ENCODE measurements at places on chromosomes 5 and 9. TPM values are rescaled to one million over a fixed set of nuclear protein-coding genes. Genes with fewer than 3 reads are reported as not detected.

GRCh38 chr9:89036891-89037290 is 45.6 kb downstream of the S1PR3 start:
- no peak for DNase-seq

DNA sequence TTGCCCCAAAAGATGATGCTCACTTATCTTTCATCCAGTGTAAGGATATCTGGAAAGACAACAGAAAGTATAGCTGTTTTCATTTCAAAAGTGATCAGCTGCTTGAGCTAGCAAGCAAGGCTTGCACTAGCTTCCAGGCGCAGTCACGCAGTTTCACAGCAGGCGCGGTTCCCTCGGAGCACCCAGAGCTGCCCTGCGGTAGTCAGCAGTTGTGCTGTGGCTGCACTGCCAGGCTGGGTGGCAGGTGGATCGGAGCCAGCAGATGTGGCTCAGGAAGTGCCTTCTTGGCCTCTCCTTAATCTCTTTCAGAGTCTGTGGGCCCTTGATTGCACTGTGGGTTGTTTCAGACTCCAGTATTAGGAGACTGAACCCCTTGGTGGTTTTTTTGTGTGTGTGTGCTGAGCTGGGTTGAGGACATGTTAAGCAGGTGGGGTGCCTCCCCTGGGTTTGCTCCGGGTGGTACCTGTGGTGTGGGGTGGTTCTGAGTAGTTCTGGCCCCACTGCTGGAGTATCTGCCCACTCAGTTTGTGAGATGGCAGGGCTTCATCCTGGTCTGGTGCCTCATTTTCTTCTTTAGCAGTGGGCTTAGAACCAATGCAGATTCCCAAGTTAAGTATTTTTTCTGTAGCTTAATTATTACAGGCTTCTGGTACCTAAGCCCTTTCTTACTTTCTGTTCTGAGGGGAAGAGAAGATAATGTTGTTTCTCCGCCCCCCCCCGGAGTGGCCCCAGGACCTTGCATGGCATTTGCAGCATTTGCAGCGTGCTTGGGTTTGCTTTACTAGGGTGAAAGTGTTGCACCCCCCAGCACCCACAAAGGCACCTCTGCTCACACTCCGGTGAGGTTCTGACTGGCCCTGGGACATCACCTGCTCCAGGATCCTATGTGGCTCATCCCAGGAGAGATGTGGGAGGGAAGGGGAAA is 16.4 kb downstream of the TENT4A start:
- DNase-seq = no peak

DNA sequence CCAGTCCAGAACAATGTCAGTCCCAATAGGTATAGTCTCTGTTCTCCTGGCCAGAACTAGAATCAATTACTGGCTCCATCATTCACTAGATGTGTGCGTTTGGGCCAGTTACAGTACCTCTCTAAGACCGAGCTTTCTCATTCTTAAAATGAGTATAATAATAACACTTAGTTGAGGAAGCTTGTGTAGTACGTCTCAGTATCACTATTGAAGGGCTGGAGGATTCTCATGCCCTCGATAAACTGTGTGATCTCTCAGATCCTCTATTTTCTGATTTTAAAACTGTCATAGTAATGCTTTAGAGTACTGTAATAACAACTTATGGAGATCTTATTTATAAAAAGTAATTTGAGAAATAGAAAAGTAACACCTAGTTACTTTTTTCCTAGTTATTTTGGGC is 50.7 kb downstream of the CDKN2A start:
- no peak for DNase-seq

DNA sequence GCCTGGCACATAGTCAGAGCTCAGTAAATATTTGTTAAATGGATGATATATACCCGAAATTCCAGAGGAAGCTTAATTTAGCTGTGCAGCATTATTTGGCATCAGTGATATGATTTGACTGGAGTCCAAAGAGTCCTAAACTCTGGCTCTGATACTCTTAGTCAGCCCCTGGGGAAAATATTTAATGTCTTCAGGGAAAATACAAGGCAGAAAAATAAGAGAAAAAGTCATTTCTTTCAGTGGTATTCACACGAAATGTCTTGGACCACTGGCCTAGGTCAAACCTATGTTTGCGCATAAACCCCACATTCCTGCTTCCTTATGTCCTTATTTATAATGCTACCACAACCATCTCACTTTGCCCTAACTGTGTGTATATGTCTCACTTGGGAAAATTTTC is 23.8 kb downstream of the GLRA1 start:
- no peak for DNase-seq

DNA sequence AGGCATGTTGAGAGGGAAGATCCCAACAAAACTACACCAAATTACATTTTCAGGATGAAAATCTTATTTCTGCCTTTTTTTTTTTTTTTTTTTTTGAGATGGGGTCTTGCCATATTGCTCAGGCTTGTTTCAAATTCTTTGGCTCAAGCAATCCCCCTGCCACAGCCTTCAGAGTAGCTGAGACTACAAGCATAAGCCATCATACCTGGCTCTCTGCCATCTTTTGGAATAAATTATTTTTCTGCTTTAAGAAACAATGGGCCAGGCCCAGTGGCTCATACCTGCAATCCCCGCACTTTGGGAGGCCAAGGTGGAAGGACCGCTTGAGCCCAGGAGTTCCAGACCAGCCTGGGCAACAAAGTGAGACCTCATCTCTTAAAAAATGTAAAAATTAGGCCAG is 14.3 kb downstream of the AFF4 start:
- no peak for DNase-seq

- DNase-seq = no peak
Measured at GRCh38 chr5:61076626-61077025, 85.6 kb downstream of the SMIM15 start.

GRCh38 chr5:14685757-14686156 is 21.2 kb downstream of the OTULIN start:
- no peak for DNase-seq

DNA sequence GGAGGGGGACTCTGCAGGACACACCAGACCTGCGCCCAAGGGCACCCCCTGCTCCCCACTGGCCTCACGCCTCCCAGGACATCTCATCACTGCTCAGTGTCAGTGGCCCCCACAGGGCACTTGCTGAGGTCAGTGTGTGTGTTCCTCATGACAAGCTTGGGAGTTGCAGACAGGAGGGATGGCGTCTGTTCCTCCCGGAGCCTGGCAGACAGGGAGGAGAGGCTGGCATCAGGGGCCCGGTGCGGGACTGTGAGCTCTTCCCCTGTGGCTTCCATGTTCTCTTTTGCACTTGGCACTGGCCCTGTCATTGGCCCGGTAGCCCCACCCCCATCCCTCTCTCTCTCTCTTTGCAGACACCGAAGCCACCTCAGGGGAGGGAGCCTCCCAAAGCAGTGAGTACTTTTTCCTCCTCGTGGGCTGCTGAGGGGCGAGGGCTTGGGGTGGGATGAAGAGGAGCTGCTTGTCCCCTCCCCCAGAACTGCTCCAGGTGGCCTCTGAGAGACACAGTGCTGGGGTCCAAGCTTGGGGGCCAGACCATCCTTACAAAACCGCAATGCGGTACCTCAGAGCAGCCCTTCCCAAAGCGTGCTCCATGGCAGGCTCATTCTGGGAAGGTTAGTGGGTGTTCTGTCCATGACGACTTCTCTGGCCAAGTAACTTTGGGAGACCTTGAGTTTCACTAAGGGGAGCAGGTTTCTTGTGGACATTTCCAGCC is 75.7 kb downstream of the AMBP start:
- peak; percentile 18 for DNase-seq

GRCh38 chr9:4475301-4475700 is 15.0 kb upstream of the SLC1A1 start:
- no peak for DNase-seq

- DNase-seq = no peak
Measured at GRCh38 chr5:58775701-58776262, 192.9 kb downstream of the RAB3C start.

- DNase-seq = no peak
Measured at GRCh38 chr5:137778772-137779564, 24.8 kb upstream of the HNRNPA0 start.

DNA sequence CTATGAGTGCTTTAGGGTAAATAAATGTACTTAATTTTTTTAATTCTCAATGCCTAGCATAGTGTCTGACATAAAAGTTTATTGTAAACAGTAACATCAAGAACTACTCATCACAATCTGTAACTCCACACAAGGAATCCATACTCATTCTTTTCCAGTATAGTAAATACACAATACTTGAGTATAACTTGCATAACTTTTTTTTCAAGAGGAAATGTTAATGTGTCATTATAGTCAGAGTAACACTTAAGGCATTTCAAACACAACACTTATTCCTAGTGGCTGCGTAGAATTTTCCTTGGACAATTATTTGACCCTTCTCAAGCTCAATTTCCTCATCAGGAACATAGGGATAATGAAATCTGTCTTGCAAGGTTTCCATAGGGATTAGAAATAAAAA is 584.3 kb downstream of the CAAP1 start:
- DNase-seq = no peak

DNA sequence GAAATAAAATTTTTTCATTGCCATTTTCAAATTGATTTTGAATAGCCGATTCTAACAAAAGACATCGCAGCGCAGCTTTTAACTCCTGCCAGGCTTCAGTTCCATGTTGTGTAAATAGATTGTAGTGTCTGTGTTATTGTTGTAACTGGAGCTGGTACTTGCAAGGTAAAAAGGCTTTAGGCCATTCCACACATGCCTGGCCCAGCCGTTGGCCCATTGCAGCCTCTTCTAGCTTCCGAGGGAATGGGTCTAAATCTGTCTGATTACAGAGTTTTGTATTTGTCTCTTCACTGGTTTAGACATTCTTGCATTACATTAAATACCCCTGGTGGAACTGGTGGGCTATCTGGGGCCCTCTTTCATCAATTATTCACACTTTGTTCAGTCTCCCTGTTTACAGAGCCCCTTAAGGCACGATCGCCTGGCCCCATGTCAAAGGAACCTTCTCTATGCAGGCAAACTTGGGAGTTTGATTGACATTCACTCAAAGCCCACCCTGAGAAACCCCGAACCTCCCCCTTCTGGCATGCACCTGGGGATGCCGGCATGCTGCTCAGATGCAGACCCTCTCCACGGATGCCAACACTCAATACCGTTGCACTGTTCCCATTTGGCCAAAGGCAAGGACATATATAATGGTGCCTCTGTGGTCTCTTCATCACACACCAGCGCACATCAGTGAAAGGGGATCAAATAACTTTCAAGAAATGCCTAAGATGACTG is 281.7 kb upstream of the IRX2 start:
- DNase-seq = no peak

- DNase-seq = no peak
Measured at GRCh38 chr5:120803282-120803681, 339.2 kb downstream of the PRR16 start.

- DNase-seq = no peak
Measured at GRCh38 chr5:122576256-122577016, 198.4 kb upstream of the SNX2 start.

DNA sequence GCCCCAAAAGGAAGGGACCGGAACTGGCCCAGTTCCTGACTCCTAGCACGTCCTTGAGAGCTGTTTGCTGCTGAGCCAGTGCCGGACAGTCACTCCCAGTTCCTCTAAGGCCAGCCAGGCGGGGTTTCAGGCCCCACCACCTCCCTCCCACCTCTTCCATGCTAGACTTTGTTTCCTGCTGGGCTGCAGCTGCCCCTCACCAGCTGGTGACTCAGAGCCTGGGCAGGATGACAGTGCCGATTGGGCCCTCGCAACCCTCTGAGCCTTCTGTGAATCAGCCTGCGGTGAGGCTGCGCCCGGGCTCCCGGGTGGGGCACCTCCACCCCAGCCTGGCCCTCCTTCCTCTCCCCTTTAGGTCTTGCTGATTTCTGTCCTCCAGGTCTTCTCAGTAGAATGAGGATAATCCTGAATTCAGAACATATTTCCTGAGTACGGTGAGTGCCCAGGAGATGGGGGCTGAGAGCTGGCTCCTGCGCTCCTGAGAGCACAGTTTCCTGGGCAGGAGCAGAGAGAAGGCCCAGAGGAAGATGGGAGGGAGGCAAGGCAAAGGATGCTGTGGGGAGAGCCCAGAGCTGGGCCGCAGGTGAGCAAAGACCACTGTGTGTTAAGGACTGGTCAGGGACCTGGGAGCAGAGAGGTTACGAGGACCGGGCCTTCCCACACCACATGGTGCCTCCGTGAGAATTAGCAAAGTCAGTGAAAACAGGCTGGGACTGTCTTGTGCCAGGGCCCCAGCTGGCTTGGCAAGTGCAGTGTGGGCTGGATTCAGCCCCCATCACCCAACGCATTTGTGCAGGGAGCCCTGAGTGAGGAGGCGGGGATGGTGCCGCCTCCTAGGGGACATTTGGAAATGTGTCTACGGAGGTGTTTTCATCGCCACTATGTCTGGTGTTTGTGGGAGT is 32.9 kb upstream of the STXBP1 start:
- DNase-seq = peak; percentile 56

- no peak for DNase-seq
Measured at GRCh38 chr5:118529361-118530144, 458.8 kb downstream of the DTWD2 start.

DNA sequence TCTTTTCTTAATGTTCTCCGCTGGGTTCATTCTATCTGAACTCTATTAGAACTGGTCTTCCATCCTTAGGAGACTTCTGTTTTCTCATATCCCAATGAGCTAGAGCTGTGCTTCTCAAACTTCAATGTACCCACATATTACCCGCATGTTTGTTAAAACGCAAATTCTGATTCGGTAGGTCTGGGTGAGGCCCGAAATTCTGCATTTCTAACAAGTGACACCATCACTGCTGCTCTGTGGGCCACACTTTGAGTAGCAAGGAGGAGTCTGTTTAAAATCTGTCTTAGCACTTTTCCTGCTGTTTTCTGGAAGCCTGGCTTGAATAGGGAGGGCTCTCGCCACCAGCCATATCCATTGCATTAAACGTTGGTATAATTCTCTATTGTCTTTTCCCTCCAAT is 151.9 kb upstream of the CLINT1 start:
- no peak for DNase-seq

DNA sequence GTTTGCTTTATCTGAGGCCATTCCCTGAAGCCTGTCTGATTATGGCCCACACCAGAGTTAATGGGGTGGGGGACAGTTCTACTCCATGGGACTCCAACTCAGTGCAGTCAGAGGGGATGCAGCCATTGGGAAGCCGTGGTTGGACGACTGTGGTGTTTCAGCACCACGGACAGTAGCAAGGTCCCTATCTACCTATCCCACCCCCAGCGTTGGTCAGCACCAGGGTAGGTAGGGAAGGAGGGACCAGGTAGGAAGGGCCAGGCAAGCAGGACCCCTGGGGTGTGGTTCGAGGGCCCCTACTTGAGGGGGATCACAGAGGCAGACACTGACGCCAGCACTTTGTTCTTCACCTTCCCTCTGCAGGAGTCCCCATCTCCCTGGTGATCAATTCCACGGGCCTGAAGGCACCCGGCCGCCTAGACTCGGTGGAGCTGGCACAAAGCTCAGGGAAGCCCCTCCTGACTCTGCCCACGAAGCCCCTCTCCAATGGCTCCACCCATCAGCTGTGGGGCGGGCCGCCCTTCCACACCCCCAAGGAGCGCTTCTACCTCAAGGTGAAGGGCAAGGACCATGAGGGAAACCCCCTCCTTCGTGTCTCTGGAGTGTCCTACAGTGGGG is 33.2 kb downstream of the HMCN2 start:
- DNase-seq = no peak

- DNase-seq = no peak
Measured at GRCh38 chr9:35073279-35073612, 821 bp upstream of the VCP start.

KIF20A gene
- total RNA-seq = 0.35 TPM

PCDHB4 gene
- total RNA-seq = 0.35 TPM

WDR41 gene
- total RNA-seq = 14.5 TPM

GRIN1 gene
- not detected for total RNA-seq

GTF3C4 gene
- 6.1 TPM for total RNA-seq

GRXCR2 gene
- not detected for total RNA-seq

CERCAM gene
- total RNA-seq = 1.0 TPM

C9 gene
- total RNA-seq = 1,159 TPM

HEMGN gene
- 0.33 TPM for total RNA-seq

SH3GL2 gene
- not detected for total RNA-seq
